ENCODE measurements at places on chromosomes 2 and 18.

DNA sequence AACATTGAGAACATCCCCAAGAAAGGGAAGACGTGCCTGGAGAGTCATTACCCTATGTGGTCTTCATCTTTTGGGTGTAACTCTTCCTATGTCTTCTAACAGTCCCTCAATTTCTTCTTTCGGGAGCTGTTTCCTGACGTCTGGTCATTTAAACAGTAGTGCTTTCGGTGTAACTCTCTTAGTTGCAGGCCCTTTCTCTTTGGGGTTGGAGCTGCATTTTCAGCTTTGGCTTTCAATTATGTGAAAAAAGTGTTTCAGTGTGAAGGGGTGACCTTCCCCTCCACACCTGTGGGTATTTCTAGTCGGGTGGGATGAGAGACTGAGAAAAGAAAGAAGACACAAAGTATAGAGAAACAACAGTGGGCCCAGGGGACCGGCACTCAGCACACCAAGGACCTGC lies 105.9 kb downstream of the CERS6 start:
- DNase-seq: no peak

DNA sequence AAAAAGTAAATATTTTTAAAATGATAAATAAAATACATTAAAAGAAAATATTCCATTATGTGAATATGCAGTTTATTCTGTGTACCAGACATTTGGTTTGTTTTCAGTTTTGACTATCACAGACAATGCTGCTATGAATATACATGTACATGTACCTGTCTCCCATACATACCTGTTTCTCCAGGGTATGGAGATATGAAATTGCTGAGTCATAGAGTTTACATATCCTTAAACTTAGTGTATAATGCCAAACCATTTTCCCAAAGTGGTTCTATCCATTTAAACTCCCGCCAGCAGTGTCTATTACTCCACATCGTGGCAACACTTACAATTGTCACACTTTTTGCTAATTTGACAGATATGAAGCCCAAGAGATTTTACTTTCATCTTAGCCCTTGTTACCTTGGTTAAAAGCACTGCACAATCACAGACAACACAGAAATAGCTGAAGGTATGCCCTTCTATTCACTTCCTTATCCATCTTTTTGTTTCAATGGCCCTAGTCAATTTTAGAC lies 56.3 kb downstream of the ZNF521 start:
- no peak for DNase-seq

- DNase-seq: no peak
Observed at GRCh38 chr2:129864719-129865118, 114.7 kb upstream of the RAB6C start.

- DNase-seq: no peak
Observed at GRCh38 chr2:232338759-232339106, 39.8 kb upstream of the ALPP start.

DNA sequence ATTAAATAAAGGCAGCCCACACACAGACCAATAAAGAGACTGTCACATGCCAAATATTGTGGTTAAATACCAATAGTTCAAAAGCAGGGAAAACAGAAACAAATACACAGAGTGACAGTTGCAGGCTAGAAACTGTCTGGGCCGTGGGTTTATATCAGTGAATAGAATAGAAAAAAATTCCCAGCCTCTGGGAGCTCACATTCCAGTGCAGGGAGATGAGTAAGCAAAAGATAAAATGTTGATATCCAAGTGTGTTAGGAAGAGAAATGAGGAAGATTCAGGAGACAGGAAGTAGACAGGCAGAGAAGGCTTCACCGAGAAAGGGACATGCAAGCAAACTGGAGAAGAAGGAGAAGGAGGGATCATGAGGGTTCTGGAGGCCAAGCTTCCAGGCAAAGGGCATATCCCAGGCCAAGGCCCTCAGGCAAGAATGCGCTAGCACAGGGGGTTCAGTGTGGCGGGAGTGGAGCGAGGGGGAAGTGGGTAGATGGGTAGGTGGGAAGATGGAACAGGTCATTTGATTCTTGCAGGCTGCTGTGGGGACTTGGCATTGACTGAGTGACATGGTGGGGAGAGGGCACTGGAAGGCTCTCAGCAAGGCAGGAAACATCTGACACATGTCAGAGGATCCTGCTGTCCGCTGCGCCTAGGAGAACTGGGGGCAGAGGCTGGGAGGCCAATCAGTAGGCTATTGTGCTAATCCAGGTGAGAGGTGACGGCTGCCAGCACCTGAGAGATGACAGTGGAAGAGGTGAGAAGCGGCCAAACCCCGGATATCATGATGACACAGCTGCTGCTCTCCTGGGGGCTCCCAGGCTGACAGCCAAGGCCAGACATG lies 89.2 kb downstream of the ZBTB7C start:
- DNase-seq: peak; percentile 15

- no peak for DNase-seq
Observed at GRCh38 chr2:237483018-237483731, 3.9 kb upstream of the MLPH start.

DNA sequence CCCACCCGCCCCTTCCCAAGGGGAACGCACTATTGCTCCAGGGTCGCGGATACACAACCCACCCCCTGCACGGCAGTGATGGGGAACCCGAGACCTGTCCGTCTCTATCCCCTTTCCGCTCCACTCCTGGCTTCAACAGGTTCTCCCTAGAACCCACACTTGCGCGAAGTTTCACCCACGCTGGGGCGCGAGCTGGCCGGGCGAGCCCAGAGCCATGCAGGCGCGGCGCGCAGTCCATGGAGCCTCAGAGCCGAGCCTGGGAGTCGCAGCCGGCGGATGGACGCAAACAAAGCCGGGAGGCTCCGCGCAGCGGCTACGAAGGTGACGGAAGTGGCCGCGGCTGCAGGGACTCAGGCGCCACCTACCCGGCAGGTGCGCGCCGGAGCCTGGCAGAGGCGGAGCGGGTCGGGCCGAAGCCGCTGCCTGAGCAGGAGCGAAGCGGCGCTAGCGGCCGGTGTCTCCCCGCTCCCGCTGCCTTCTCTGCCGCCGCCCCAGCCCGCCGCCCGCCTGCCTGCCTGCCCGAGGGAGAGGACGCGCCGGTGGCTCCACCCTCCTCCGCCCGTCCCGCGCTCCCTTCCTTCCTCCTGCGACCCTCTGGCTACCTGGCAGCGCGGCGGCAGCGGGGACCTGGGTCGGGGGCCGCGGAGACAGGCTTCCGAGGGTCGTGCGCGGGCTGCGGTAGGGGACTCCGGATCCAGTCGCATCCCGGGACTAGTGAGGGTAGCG lies 14.0 kb downstream of the ALPG start:
- no peak for DNase-seq

DNA sequence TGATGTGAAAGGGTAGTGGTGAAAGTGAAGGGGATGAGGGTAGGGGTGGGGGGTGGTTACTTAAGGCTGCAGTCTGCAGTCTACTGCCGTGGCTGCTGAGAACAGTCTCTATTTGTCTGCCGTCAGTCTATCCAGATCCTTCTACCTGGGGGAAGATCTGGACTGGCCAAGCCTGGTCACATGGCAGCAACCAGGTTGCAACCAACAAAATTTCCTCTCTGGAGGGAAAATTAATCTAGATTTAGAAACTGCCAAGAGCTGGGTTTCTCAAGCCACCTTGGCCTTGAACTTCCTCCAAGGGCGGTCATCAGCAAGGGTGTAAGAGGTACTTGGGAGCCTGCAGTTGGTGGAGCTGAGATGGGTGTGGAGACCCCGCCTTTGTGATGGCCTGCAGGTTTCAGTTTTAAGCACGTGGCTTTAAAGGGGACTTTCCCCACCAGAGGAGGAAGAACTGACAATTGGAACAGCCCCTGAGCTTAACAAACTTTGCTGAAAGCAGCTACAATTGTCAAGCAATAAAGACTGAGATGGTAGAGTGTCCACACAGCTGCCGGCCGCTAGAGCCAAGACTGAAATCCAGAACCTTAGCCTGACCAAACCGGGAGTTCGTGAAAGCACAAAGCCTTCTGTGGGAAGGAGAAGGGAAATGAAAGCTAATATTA lies 31.4 kb upstream of the KCMF1 start:
- DNase-seq: no peak

DNA sequence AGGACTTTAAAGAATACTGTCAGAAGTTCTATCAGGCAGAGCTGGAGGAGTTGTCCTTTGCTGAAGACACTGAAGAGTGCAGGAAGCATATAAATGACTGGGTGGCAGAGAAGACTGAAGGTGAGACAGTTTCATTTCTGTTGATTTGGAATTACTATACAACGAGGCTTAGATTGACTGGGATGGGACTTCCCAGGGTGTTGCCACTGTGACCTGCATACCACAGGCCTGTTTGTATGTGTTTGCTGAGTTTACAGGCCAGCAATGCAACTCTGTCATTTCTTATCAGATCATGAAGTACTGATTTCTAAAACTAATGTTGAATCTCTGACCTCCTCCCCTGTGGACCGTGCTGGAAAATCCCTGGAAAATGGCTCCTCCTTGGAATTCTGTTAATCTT lies 11.8 kb downstream of the SERPINB8 start:
- DNase-seq: no peak

GRCh38 chr18:21820033-21820810 lies 79.6 kb downstream of the MIB1 start:
- no peak for DNase-seq

DNA sequence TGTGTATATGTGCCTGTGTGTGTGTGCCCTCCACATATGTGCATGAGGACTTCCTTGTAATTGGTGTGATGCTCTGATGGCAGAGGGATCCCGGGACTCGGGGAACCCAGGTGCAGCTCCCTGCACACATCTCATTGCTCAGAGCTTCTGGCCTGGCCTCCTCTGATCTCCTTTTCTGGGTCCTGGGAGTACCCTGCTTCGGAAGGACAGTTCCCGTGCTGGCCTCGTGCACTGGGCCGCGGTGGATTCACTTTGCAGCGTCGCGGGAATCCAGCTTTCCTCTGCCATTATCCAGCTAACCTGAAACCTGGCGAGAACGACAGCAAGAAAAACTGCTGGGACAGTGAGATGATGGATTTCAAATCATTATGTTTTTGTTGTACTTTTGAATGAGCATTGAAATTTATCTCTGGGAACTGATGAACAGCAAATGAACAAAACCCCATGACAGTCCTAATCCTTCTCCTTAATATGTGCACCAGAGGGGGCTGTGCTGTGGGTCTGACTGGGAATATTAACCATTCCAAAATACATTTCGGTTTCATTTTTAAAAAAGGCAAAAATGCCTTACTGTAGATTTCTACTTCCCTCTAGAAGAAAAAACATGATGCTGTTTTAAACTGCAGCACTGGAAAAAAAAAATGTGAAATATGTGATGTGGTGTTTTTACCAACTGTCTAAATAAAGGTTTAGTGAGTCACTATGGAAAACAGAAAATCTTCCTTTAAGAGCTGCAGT lies 78.2 kb downstream of the PTGR3 start:
- DNase-seq: no peak

DNA sequence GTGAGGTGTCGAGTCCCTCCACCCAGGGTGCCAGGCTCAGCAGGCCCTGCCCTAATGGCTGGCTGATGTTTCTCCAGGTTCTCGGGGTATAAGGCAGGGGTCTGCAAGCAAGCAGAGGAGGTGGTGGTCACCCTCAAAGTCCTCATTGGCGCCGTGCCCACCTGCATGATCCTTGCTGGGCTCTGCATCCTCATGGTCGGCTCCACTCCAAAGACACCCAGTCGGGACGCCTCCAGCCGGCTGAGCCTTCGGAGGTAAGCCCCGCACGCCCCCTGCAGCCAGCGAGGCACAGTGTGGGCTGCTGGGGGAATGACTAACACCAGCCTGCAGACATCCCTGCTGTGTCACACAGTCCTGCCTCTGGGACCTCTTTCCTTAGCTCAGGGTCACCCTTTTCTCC lies 14.1 kb downstream of the MFSD2B start:
- no peak for DNase-seq

DNA sequence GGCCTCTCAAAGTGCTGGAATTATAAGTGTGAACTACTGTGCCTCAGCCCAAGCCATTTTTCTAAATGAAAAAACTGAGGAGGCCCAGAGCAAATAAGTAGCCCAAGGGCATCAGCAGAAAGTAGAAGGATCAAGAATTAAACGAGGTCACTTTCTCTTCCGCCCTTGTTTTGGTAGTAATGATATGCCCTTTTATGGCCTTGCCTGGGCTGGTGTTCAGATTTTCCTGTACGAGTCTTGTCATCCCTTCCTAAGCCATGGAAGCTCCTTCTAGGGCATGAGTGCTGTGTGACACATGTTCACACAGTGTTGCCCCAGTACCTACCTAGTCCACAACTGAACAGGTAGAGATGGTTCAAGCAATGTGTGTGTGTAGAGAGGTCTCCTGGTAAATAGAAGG lies 6.6 kb downstream of the HPCAL1 start:
- DNase-seq: no peak

GRCh38 chr2:669323-669722 lies 7.9 kb downstream of the TMEM18 start:
- no peak for DNase-seq

DNA sequence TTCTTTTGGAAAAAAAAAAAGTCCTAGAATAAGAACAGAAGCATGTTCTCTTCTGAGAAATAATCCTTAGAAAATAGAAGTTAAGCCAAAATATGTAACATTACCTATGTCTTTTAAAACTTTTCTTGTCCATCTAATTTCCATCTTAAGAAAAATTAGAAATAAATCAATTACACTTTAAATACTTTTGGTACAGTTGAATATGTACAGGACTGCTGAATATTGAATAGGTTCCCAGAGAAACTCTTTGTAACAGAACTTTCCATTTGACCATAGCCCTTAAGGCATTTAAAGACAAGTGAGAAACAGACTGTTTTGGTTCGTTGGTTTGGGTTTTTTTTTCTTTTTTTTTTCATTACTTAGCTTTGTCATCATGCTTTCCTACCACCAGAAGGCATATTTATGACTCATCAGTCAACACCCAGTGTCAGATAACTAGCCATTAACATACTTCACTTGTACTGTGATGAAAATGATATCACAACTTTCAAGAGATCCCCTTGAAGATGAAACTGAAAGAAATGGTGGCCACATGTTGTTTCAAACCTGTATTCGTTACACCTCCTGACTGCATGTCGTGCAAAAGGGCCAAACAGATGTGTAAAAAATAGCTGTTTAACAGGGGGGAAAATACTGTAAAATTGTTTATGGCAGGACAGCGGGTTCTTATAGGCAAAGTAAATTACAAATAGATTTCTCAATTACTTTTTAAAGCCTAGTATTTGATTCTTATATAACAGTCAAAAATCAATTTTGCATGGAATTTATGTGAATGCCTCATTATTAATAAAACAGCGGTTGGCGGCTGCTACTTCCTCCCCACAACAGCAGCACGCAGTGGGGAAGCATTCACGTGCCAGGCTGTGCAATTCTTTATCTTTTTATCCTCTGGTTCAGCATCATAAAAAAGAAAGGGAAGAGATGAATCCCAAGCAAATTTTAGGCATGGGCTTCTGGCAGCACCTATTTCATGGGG lies 280.7 kb upstream of the HNRNPA3 start:
- peak; percentile 42 for DNase-seq

DNA sequence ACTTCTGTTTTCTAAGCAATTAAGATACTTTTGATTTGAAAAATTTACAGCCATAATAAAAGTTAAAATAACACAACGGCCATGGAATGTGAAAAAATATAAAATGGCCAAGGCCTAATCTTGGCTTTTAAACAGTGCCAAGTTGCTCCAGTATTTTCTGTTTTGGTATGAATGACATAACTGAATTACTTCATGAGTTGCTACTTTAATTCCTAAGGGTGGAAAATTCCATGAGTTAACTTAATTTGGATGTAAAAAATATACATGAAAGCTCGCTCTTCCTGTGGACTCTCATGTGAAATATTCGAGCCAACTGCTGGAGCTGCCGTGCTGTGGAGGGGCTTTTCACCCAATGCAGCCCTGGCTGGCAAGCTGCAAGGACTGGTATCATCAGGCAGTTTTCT lies 286.0 kb upstream of the CCDC68 start:
- DNase-seq: no peak
